ENCODE measurements at places on chromosomes 4 and X. TPM values are rescaled to one million over a fixed set of nuclear protein-coding genes. Genes with fewer than 3 reads are reported as not detected.

Gene PRRG1
- total RNA-seq, result not detected

DNA sequence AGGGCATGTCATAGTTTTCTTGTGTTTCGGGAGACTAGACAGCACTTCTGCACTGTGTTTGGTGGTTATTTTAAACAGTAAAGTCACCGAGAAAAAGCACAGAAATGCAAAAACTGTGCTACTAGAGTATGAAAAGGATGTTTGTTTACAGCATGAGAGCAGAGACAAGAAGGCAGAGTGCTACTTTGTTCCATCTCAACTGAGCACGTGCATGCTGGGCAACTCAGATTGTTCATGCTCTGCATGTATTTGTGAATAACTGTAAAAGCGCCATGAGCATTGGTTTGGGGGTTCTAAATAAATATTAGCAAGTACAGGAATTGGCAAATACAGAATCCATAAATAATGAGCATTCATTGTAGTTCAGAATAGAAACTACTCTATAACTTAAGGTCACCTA, 7.4 kb downstream of the EVC start:
- H3K27ac ChIP-seq, result no peak overlapping the region
- no peak for DNase-seq
- no peak overlapping the region for H3K4me3 ChIP-seq
- H3K36me3 ChIP-seq, result no peaks in the 10 kb centered on the region
- H3K4me1 ChIP-seq, result no peaks in the 10 kb centered on the region

DNA sequence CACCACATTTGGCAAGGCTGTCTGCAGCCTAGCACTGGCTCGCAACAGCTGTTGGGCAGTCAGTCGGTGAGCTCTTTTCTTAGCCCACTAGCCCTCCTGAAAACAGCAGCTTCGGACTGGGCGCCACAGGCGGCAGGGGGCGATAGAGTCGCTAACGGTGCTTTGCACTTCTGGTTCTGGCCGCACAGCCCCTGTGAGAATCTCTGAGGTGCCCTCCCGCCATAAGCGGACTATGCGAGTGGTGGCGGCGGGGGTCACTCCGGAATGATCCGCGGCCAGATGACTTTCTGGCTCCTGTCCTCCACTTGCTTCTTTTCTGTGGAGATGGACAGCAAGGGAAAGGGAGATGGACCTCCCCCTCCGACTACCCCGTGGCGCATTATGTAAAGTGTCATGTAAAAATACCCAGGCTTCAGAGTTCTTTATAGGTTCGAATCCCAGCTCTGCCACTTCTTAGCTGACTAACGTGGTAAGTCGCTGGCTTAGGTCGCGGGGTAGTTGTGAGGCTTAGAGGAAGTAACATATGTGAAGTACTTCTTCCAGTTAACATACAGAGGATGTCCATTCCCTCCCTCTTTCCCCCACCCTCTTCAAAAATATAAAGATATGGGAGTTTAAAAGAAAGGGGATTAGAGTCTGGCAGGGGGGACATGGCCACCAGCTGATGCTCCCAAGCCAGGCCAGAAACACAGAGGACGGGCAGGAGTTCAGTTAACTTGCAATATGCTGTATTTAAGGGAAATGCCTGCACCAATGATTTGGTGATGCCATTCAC, 11.0 kb downstream of the ARHGAP36 start:
- H3K27ac ChIP-seq, result no peak overlapping the region
- DNase-seq, result peak; percentile 41
- no peak overlapping the region for H3K4me3 ChIP-seq
- peaks cover 35% of the 10 kb centered on the region for H3K27me3 ChIP-seq
- no peaks in the 10 kb centered on the region for H3K4me1 ChIP-seq

Gene GPRASP3
- 1.3 TPM for total RNA-seq

DNA sequence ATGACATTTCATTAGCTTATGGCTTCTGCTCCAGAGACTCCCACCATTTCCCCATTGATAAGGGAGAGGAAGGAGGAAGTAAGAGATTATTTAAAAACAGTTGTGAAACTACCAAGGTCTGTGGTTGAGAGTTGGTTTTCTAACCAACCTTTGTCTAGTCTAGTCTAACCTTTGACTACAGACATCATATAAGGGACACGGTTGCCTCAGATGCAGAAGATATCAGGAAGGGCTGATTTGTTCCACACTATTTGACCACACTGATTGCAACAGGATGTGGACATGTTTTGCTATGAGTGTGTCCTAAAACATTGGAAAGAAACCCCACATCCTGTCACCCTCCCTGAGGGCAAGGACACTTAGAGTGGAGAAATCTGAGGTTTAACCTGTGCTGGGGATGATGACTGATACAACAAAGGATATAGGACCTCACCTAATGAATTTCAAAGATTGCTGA, 53.0 kb downstream of the COQ2 start:
- peak; percentile 72 for DNase-seq
- H3K27ac ChIP-seq, result peak overlapping the region; percentile 60
- peaks cover 13% of the 10 kb centered on the region for H3K36me3 ChIP-seq
- peaks cover 1% of the 10 kb centered on the region for H3K27me3 ChIP-seq

Gene SLC9A7
- 17.0 TPM for total RNA-seq

Gene MAGEB17
- not detected for total RNA-seq

- DNase-seq, result no peak
- H3K27ac ChIP-seq, result no peak overlapping the region
- peaks cover 7% of the 10 kb centered on the region for H3K27me3 ChIP-seq
- H3K36me3 ChIP-seq, result no peaks in the 10 kb centered on the region
These were observed 18.7 kb downstream of the YIPF7 start for GRCh38 chr4:44632733-44633132.

Gene MND1
- total RNA-seq, result 48.0 TPM

DNA sequence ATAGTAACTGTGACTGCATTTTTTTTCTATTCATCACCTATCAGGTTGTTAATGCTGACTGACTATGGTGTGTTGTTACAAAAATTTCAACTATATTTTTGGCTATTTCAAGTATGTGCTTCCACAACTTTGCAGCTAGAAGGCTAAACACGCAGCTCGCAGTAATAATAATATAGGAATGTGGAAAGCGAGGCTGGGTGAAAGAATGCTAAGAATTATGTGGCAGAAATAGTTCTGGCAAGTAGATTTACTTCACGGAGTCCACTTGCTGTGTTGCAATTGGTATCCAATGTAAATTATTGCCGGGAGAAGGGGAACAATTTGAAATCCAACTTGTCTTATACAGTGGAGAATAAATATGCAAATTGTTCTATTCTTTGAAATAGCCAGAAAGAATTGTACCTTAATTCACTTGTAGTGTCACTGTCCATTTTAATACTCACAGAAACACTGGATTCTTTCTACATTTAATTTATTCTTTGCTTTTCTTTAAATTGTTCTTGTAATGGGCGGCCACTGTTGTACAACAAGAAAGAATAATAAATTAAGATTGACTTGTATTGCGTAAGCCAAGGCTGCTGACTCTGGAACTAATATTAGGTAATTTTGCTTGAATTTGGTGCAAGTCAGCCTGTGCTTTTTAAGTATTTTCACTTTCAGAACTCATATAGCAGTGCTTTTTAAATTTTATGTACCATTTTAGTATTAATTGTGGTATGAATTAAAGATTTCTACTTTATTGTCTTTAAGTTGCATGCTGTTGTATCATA, 154.9 kb downstream of the FRMPD4 start:
- H3K27ac ChIP-seq, result no peak overlapping the region
- no peak for DNase-seq
- peaks cover 1% of the 10 kb centered on the region for H3K27me3 ChIP-seq
- no peak overlapping the region for H3K4me3 ChIP-seq
- H3K4me1 ChIP-seq, result no peaks in the 10 kb centered on the region

Gene RUFY3
- total RNA-seq, result 17.5 TPM

All from activated CD8-positive, alpha-beta T cell treated with anti-CD3 and anti-CD28 coated beads for 36 hours (primary cell).